ENCODE measurements at places on chromosomes 3 and 15. TPM values are rescaled to one million over a fixed set of nuclear protein-coding genes. Genes with fewer than 3 reads are reported as not detected.

GRCh38 chr3:43950775-43951174 lies 260.0 kb downstream of the ABHD5 start:
- H3K27ac ChIP-seq, result no peak overlapping the region
- no peak overlapping the region for H3K4me3 ChIP-seq
- H3K27me3 ChIP-seq, result no peaks in the 10 kb centered on the region
- DNase-seq, result no peak

GRCh38 chr15:37594417-37594816 lies 340.0 kb upstream of the TMCO5A start:
- no peak for DNase-seq
- H3K4me3 ChIP-seq, result no peak overlapping the region
- H3K4me1 ChIP-seq, result no peaks in the 10 kb centered on the region
- no peaks in the 10 kb centered on the region for H3K36me3 ChIP-seq
- no peak overlapping the region for H3K27ac ChIP-seq

- no peaks in the 10 kb centered on the region for H3K27me3 ChIP-seq
- H3K27ac ChIP-seq, result no peak overlapping the region
- no peak overlapping the region for H3K4me3 ChIP-seq
- H3K36me3 ChIP-seq, result no peaks in the 10 kb centered on the region
These were observed 1.7 kb upstream of the NGLY1 start for GRCh38 chr3:25784971-25785370.

GRCh38 chr3:188904670-188905069 lies 267.1 kb upstream of the TPRG1 start:
- H3K4me3 ChIP-seq, result no peak overlapping the region
- no peaks in the 10 kb centered on the region for H3K27me3 ChIP-seq
- H3K27ac ChIP-seq, result peak overlapping the region; percentile 14
- no peak for DNase-seq
- peaks cover 25% of the 10 kb centered on the region for H3K4me1 ChIP-seq

GRCh38 chr3:14042680-14043079 lies 82.0 kb downstream of the CHCHD4 start:
- no peaks in the 10 kb centered on the region for H3K27me3 ChIP-seq
- H3K4me3 ChIP-seq, result no peak overlapping the region
- no peaks in the 10 kb centered on the region for H3K4me1 ChIP-seq
- no peak for DNase-seq

DNA sequence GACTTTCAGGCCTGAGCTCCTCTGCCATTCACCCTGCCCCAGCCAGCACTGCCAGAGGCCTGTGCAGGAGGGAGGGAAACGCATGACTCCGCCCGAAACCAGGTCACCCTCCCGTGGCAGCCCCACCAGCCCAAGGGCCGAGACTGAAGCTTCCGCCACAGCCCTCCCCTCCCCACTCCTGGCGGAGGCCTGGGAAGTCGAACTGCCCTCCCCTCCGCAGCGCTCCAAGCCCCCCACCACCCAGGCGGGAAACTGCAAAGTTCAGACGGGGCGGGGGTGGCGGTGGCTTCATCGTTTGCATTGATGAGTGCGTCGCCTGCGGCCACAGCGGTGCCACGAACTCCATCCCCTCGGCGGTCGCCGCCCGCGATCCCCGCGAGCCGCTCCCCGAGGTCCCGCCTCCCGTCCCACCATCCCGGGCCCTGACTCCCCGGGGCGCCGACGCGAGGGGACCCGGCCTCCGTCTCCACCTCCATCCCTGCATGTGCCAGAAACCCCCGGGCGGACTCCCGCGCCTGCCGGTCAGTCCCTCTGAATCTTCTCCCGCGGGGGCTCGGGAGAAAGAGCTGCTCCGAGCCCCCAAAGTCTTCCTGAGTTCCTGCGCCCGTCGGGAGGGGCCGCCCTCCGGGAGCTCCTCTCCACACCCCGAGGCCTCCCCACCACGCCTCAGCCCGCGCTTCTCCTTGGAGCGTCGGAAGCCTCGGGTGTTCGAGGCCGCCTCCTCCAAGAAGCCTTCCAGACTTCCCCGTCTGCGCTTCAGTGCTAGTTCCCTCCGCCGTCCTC lies 698 bp downstream of the MELTF start:
- no peak for DNase-seq
- peaks cover 16% of the 10 kb centered on the region for H3K4me1 ChIP-seq
- H3K27me3 ChIP-seq, result no peaks in the 10 kb centered on the region
- no peak overlapping the region for H3K27ac ChIP-seq

DNA sequence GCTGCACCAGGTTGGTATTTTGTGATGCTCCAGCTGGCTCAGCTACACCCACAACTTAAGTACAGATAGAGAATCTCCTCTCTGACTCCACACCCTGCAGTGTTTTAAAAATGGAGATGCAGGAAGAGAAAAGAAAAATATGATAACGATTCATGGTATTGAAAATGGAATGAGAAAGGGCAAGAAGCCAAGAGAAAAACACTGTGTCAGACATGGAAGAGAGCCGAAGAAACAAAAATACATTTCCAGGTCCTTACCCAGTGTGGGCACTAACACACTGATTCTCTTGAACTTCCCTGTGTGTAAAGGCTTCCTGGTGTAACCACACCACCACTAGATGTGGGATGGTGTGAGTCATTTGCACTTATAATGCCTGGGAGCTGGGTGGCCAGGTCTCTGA lies 93.1 kb downstream of the GMPS start:
- H3K4me1 ChIP-seq, result no peaks in the 10 kb centered on the region
- H3K36me3 ChIP-seq, result no peaks in the 10 kb centered on the region
- no peak for DNase-seq
- H3K27ac ChIP-seq, result no peak overlapping the region
- H3K4me3 ChIP-seq, result no peak overlapping the region

DNA sequence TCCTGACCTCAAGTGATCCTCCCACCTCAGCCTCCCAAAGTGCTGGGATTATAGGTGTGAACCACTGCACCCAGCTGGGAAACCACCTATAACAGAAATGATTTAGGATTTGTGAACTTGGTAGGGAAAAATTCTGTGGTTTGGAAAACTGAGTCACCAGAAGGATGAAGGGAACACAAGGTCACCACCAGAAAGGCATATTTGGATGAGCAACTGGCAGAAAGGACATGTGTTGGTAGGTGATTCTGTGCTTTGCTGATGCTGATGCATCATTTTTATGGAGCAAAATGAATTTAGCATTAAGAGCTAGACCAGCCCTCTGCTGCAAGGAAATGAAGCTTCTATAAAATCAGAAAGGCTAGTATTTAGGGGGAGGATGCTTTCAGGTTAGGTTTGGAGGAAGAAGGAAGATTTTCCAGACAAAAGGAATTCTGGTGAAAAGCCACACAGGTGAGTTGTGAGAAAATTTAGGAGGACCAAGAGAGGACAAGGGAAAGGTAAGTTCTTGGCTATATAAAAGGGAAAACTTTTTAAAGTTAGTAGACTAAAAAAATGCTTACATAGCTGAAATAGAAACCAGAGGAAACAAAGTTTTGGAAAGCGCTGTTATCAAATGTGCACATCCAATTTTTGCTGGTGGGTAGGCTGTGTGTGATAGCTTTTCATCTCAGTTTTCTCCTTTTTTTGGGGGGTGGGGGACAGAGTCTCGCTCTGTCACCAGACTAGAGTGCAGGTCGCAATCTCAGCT lies 3.6 kb downstream of the PXK start:
- no peak overlapping the region for H3K4me3 ChIP-seq
- peaks cover 26% of the 10 kb centered on the region for H3K4me1 ChIP-seq
- peak overlapping the region; percentile 79 for H3K27ac ChIP-seq
- no peak for DNase-seq

GOLGA8O gene
- 0.81 TPM for total RNA-seq

CCDC54 gene
- not detected for total RNA-seq

UBE3A gene
- 94.8 TPM for total RNA-seq

DNA sequence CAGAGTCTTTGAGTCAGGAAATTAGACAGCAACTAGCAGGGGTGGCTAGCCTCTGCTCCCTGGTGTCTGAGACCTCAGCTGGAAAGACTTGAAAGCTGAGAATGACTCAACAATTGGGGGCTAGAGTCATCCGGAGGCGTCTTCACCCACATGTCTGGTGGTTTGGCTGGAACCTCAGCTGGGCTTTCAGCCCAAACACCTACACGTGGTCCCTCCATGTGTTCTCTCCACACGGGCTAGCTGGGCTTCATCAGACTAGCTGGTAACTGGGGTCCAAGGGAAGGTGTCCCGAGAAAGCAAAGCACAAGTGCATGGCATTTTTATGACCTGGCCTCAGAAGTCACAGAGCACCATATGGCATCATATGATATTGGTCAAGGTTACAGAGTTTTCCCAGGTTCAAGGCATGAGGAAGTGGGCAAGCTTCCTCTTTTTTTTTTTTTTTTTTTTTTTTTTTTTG lies 19.9 kb upstream of the ABHD2 start:
- no peak overlapping the region for H3K27ac ChIP-seq
- no peaks in the 10 kb centered on the region for H3K4me1 ChIP-seq
- H3K36me3 ChIP-seq, result no peaks in the 10 kb centered on the region
- no peak overlapping the region for H3K4me3 ChIP-seq
- H3K27me3 ChIP-seq, result no peaks in the 10 kb centered on the region

C15orf39 gene
- total RNA-seq, result 42.1 TPM

- H3K36me3 ChIP-seq, result no peaks in the 10 kb centered on the region
- H3K4me3 ChIP-seq, result no peak overlapping the region
- no peaks in the 10 kb centered on the region for H3K4me1 ChIP-seq
- DNase-seq, result no peak
- H3K27ac ChIP-seq, result no peak overlapping the region
These were observed 22.8 kb downstream of the SERP1 start for GRCh38 chr3:150523538-150523937.

DNA sequence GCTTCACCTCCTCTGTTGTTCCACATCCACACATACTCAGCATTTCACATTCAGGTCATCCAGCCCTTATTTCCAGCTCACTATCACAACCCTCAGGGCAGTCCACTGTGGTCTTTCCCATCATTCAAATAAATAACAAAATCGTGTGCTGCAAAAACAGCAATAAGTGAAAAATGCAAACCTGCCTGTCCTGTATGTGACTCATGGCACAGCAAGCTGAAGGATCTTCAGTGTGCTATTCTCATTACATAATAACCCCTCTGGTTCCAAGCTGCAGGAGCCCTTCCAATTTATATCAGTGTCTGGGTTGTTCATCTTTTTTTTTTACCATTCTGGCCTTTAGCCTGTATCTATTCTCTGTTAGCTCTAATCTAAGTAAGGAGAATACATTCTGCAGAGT lies 185.3 kb upstream of the UBE2E2 start:
- H3K36me3 ChIP-seq, result no peaks in the 10 kb centered on the region
- no peaks in the 10 kb centered on the region for H3K27me3 ChIP-seq
- no peak for DNase-seq

TGM4 gene
- total RNA-seq, result not detected

DNA sequence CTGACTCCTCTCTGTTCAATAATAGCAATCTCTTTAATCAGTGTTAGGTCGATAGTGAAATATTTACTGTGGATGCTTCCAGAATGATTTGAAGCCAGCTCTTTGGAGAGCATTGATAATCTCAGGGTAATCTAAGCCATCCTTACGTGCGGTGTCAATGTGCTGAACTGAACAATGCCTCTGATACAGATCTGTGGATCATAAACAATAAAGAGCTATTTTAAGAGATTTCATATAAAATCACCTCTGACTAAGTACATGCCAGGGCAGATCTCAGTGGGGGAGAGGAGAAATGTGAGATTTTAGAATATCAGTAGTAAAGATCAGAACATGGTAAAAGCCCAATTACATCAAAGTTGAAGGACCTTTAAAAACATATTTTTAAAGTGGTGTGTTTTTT lies 319.3 kb upstream of the GBE1 start:
- no peaks in the 10 kb centered on the region for H3K4me1 ChIP-seq
- H3K4me3 ChIP-seq, result no peak overlapping the region
- no peaks in the 10 kb centered on the region for H3K36me3 ChIP-seq

- no peaks in the 10 kb centered on the region for H3K27me3 ChIP-seq
- H3K36me3 ChIP-seq, result no peaks in the 10 kb centered on the region
- H3K4me3 ChIP-seq, result no peak overlapping the region
- DNase-seq, result no peak
These were observed 6.4 kb upstream of the RTP3 start for GRCh38 chr3:46491089-46492070.

GRCh38 chr3:53196575-53197407 lies 35.8 kb downstream of the PRKCD start:
- H3K27ac ChIP-seq, result no peak overlapping the region
- no peak overlapping the region for H3K4me3 ChIP-seq
- DNase-seq, result peak; percentile 42
- peaks cover 13% of the 10 kb centered on the region for H3K36me3 ChIP-seq
- H3K27me3 ChIP-seq, result no peaks in the 10 kb centered on the region

- no peak overlapping the region for H3K4me3 ChIP-seq
- no peak for DNase-seq
- no peaks in the 10 kb centered on the region for H3K27me3 ChIP-seq
- no peaks in the 10 kb centered on the region for H3K36me3 ChIP-seq
- H3K4me1 ChIP-seq, result peaks cover 21% of the 10 kb centered on the region
These were observed 45.7 kb downstream of the GSK3B start for GRCh38 chr3:120048355-120049041.

DNA sequence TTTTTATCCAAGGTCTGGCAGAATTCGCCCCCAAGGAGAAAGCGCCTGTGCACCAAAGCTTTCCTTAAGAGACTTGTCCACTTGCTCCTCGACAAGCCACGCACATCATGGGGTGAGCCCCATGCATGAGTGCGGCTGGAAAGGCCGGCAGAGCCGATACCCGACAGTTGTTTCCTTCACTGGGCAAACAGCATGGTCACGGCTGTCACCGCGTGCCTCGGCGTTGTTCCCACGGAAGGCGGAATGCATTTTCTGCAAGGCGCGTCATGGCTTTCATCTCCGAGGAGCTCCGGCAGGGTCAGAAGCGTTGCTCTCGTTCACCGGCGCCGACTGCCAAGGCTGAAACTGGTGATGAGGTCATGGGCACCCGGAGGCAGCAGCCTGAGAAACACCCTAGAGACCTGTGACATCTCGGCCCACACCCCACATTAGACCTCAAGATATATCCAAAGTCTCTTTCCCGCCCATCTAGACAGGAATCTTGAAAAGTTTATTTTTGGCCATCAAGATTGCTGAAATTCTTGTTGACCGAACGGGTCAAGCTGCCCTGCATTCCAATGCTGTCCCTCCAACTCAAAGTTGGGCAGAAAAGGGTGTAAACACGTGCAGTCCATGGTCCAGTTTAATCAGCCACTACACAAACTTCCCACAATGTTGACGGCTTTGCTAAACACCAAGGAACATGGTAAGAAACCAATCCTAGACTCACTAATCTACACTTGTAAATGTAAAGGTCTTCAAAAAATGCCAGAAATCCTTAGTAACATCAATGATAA lies 604 bp upstream of the TJP1 start:
- DNase-seq, result peak; percentile 64
- peak overlapping the region; percentile 96 for H3K27ac ChIP-seq
- H3K27me3 ChIP-seq, result no peaks in the 10 kb centered on the region
- H3K4me1 ChIP-seq, result peaks cover 18% of the 10 kb centered on the region

DNA sequence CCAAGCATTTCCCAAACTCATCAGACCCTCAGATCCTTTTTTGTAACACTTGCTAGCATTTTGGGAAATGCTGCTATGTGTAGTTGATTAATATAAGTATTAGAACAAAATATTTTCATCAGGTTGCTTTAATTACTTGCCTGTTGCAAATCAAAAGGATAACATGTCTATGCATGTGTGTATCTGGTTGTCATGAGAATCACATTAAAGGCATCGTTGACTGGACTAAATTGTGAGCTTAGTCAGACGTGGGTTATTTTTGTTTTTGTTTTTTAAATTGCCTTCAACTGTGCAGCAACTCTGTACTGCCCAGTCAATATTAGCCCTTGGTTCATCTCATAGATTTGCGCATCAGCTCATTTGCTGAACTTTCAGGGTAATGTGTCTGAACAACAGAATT lies 81.6 kb downstream of the SLMAP start:
- no peak for DNase-seq
- H3K27me3 ChIP-seq, result no peaks in the 10 kb centered on the region

KIF7 gene
- 4.7 TPM for total RNA-seq

Measured in upper lobe of left lung (tissue), 6 donors.